ENCODE measurements at places on chromosomes 11 and 22.

GRCh38 chr11:108561535-108561991, 32.0 kb downstream of the EXPH5 start:
- no peak for DNase-seq

- no peak for DNase-seq
These were observed 32.6 kb upstream of the RCE1 start for GRCh38 chr11:66810576-66811185.

DNA sequence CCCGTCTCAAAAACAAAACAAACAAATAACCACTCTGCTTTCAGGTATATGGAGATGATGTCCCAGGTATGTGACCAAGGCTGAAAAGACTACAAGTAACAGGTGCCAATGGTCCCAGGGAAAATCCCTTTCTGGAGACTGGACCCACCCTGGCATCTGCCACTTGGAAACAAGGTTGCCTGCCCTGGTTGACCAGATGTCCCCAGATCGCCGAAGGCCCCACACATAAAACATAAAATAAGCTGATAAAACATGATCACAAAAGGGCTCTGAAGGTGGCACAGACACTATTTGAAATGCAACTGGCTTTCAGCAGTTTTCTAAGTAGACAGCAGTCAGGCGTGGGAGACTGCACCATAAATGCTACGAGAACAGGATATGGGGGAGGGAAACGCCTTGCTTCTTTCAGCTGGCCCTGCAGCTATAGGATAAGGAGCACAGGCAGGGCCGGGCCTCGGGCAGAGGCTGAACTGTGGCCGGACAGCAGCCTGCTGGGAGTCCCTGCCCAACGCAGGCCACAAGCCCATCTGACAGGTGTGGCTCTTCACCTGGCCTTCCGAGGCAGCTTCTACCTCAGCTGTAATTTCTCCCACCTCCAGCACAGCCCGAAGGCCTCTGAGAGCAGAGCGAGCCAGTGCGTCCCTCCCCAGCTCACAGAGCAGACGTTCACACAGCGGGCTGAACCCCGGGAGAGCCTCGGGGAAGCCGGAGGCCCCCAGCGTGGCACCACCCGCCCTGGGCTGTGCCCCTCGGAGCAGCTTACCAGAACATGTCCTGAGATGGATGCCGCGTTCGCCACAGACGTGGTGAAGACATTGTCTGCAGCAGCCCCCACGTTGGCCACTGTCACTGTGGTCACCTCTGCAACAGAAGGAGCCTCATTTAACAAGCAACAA, 4.0 kb downstream of the DEAF1 start:
- no peak for DNase-seq

- no peak for DNase-seq
These were observed 75.9 kb upstream of the NUP50 start for GRCh38 chr22:45087802-45088201.

GRCh38 chr11:117837791-117838190, 13.2 kb upstream of the FXYD2 start:
- DNase-seq, result no peak

GRCh38 chr11:122782222-122782621, 56.1 kb upstream of the CRTAM start:
- DNase-seq, result no peak

DNA sequence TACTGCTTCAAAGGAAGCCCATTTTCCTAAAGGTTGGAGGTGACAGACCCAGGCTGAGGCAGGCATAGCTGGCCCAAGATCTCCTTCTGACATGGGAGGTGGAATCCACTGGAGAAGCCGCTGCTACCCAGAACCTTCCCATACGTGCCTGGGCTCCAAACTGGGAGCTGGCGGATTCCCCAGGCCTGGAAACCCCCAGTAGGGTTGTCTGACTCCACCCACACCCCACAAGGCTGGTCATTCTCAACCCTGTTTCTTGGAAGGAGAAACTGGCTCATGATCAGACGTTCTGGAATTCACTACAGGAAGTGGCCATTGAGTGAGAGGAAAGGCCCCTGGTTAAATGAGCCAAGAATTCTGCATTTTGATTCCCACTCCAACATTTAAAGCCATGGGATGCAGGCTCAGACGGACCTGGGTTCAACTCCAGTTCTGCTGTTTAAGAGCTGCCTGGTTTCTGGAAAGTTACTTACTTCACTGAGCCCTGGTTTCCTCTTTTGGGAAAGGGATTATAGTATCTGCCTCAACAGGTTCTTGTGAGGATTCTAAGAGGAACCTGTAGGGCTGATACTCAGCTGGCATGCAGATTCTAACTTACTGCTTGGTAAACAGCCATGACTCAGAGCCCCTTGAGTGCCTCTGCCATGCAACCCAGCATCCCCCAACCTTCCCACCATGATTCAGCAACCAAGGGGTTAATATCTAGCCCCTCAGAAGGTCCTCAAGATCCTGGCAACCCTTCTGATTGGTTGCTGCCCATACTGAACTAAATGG, 19.4 kb upstream of the TSKU start:
- DNase-seq, result no peak

GRCh38 chr22:46967445-46968358, 205.3 kb downstream of the TBC1D22A start:
- DNase-seq, result no peak

DNA sequence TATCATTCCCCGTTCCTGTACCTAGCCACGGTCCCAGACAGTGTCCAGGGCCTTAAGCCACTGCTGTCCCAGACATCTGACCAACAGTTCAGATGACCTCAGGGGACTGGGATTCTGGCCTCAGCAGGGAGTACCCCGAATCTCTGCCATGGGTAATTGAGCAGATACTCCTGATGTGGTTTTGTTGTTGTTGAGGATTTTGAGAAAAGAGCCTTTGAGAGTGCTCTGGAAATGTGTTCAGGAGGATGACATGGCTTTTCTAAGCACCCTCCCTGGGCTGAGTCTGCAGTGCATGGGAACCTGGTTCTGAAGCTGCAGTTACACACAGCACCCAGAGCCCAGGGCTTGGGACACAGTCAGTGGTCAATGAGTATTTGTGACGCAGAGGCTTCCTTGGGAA, 30.4 kb downstream of the ADAMTS15 start:
- no peak for DNase-seq

- no peak for DNase-seq
These were observed 960.1 kb downstream of the NTM start for GRCh38 chr11:132330515-132330914.

DNA sequence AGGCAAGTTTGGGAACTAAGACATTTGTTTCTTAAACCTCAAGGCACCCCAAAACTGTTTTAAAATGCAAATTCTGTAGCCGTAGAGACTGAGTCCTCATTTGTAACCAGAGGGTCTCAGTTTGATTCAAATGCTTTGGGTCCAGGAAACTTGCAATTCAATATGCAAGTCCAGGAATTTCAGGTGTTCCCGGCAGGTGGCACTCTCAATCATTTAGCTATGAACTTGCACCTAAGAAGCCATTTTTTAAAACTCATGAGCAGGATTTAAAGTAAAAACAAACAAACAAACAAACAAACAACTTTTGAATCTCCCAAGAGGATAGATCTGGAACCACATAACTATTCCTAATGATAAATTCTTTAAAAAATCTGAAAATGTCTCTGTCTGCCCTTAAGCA, 8.7 kb upstream of the ABTB2 start:
- DNase-seq, result no peak

GRCh38 chr11:93652161-93652597, 9.3 kb upstream of the CEP295 start:
- DNase-seq, result peak; percentile 40

GRCh38 chr11:44601471-44602370, 36.3 kb downstream of the CD82 start:
- no peak for DNase-seq

- no peak for DNase-seq
These were observed 825 bp downstream of the PTPMT1 start for GRCh38 chr11:47566149-47566698.

DNA sequence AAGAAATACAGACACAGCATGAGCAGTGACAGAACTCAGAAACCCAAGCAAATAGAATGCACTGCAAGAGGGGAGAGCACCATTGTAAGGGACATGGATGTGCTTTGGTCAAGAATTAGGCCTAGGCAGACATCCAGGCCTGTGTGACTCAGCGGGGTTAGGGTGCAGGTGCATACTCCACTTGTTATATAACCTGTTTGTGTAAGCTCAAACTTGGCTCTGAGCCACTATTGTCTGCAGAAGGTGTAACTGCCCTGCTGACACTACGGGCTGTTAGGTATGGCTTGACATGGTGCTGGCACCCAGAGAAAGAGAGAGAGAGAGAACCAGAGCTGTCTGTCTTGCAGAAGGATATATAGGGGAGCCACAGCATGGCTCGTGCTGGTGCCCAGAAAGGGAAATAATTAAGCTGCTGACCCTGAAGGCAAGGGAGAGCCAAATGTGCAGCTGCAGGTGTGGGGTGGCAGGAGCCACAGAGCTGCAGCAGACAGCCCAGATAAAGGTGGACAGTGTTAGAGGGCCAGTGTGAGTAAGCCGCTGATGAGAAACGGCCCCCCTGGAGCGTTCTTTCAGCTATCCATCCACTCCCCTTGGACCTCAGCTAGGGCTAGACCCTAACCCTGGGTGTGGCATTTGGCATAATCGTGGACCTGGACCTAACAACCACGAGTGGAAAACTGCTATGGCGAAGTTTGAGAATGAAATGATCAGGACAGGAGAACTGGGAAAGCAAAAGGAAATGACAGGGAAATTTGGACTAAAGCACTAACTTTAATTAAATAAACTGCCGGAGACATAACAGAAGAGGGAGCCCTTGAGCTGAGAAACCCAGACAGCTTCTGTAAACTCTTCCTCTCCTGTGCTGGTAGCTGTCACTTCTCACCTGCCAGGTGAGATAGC, 253.0 kb upstream of the CCDC179 start:
- DNase-seq, result peak; percentile 11

- DNase-seq, result no peak
These were observed 38.6 kb downstream of the PACSIN2 start for GRCh38 chr22:42976217-42976933.

GRCh38 chr11:36046932-36047331, 103.1 kb downstream of the LDLRAD3 start:
- no peak for DNase-seq

GRCh38 chr11:60953781-60954180, 1.8 kb upstream of the SLC15A3 start:
- no peak for DNase-seq

DNA sequence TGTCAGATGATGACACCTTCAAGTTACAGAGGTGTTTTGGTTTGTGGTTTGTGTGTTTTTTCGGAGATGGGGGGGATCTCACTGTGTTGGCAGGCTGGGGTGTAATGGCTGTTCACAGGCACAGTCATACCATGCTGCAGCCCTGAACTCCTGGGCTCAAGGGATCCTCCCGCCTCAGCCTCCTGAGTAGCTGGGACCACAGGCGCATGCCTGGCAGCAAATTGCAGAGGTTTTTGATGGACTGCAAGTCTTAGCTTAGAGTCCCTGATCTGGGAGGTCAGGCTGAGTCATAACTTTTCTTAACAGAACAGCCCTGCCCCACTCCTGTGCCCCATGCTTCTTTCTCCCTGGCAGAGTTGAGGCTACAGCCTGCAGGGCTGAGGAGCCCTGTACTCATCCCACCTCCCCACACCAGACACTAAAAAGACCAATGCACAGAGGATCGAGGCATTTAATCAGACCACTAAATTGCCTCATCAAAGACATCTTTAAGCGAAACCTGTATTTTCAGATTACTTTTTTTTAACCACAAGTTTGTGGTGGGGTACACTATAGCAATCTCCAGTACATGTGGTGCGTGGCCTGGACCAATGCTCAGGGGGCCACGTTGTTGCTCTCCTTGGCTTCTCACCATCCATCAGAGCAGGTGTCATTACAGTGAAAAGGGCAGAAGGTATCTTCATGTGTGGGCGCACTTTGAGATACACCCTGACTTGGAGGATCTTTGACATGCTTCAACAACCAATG, 17.1 kb upstream of the ADORA2A start:
- no peak for DNase-seq

DNA sequence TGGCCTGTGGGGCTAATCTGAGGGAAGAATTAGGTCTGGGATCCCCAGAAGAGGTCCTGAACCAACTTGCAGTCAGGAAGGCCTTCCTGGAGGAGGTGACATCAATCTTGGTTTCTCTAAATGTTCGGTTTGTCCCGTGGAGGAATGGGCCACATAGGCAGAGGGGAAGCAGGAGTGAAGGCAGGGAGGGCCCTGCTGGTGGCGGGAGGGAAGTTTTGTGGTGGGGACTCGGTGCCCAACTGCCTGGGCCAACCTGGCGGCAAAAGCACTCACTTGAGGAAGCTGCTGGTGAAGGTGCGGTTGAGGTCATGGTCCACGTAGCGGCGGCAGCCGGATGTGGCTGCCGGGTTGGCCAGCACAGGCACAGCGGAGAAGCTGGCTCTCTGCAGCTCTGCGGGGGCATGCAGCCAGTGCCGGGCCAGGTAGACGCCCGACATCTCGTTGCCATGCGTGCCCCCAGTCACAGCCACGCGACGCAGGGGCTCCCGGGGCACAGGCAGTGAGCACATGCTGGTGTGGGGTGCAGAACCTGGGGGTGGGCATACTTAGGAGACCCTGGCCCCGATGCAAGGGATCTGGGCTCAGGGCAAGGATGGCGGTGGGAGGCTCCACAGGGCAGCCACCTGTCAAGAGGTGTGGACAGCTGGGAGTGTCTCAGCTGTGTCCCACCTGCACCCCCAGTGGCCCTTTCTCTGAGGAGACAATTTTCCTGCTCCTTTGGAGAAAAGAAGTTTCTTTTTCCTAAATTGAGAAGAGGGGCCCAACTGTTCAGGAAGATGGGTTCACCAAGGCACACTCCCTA, 3.8 kb downstream of the ACY3 start:
- no peak for DNase-seq

DNA sequence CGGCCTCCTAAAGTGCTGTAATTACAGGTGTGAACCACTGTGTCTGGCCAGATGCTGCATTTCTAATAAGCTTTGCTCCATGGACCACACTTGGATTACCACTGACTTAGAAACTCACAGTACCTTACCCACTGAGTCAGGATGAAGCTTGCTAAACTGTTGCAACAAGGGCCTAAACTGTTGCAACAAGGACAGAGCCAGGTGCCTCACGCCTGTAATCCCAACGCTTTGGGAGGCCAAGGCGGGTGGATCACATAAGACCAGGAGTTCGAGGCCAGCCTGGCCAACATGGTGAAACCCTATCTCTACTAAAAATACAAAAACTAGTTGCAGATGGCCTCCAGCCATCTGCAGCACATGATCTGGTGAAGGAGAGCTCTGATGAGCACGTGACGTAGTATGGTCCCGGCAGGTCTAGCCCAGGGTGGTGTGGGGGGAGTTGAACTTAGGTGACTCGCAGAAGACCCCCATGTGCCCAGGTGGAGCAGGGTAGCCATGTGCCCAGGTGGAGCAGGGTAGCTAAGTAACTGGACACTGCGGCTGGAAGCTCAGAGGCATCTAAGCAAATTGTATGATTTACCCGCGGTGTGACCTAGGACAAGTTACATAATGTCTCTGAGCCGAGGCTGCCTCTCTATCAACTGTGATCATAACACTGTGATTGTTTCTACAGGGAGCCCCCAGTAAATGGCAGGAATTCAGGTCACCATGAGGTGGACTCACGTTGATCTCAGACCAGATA, 8.4 kb downstream of the SLC25A45 start:
- no peak for DNase-seq

GRCh38 chr22:29093501-29094300, 20.9 kb downstream of the KREMEN1 start:
- DNase-seq, result no peak

GRCh38 chr11:69918938-69919650, 99.9 kb upstream of the FGF3 start:
- DNase-seq, result peak; percentile 58

Measured in prostate gland (tissue), 2 donors.